ENCODE measurements at places on chromosomes 6 and 20.
A peak's percentile ranks its signal among the peaks of the same experiment; 100 is the strongest.

- DNase-seq, result no peak
Measured at GRCh38 chr20:32752458-32753250, 9.4 kb upstream of the COMMD7 start.

GRCh38 chr6:84218091-84218490, 9.4 kb downstream of the CEP162 start:
- DNase-seq, result no peak

- no peak for DNase-seq
Measured at GRCh38 chr6:165231581-165232561, 77.5 kb downstream of the C6orf118 start.

DNA sequence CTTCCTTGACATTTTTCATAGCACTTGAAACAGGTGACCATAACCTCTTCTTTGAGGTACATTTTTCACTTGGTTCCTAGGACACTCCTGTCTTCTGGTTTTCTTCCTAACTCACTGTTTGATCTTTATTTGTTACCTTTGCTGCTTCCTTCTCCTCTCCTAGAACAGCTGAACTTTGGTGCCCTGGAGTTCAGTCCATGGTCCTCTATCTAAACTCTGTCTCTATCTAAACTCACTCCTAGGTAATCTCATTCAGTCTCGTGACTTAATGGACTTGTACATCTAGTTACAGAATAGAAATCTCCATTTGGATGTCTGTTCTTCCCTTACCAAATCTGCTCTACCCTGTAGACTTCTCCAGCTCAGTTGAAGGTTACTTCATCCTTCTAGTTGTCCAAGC, 73.7 kb downstream of the SHPRH start:
- no peak for DNase-seq

GRCh38 chr6:158586652-158587051, 26.8 kb downstream of the TMEM181 start:
- DNase-seq, result no peak

GRCh38 chr6:147910281-147910680, 401.8 kb downstream of the SAMD5 start:
- DNase-seq, result no peak

GRCh38 chr6:50591135-50591534, 122.2 kb upstream of the TFAP2D start:
- no peak for DNase-seq

- DNase-seq, result no peak
Measured at GRCh38 chr6:32075781-32076180, 33.4 kb downstream of the TNXB start.

DNA sequence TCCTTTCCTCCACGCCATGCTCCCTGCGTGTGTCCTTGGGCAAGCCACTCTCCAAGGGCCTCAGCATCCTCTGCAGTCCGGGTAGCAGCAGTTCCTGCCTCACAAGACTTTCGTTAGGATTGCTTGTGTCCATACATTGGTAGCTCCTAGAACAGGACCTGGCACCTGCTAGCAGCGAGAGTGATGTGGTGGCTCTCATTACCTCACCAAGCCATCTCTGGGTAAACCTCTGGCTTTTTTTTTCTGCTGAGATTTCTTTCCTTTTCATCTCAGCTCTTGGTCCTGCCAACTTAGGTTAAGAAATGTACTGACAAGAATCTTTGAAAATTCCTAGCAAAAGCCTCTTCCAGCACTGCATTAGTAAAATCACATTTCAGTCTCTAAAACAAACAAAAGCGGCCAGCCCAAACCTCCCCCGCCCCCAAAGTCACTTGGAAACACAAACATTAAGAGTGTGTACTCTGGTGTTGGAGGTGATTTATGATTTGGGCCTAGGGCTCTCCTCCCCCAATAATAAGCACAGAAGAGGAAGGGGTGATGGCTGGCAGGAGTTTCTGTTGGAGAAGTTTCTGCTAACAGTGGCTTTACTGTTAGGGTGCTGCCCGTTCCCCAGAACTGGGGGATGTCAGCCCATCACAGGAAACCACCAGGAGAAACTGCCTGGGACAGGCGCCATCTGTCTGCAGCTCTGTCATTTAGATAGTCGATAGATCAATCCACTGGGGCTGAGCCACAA, 199.2 kb downstream of the CD83 start:
- DNase-seq, result no peak

- no peak for DNase-seq
Measured at GRCh38 chr20:44080064-44080463, 106.9 kb downstream of the JPH2 start.

- no peak for DNase-seq
Measured at GRCh38 chr20:43028470-43028869, 161.2 kb downstream of the PTPRT start.

GRCh38 chr6:35258858-35259193, 709 bp upstream of the ZNF76 start:
- peak; percentile 53 for DNase-seq

GRCh38 chr6:45963896-45964295, 51.8 kb downstream of the CLIC5 start:
- no peak for DNase-seq

GRCh38 chr6:147447835-147448611, 60.5 kb upstream of the SAMD5 start:
- no peak for DNase-seq

DNA sequence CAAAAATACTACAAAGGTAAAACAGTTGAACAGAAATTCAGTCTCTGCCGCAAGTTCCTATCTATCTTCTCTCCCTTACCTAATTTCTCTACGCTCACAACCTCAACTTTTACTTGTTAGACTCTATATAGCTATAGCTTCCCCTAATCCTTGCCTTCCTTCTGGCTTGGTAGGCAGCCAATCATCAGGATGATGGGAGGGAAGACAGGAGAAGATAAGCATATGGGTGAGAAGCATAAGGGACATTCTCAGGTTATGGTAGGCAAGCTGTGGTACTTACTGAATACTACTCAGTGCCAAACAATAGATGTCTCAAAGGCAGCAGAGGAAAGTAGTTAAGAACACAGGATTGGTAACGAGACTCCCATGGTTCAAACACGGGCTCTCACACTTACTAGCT, 7.8 kb downstream of the CCNC start:
- no peak for DNase-seq

- no peak for DNase-seq
Measured at GRCh38 chr6:170193326-170193821, 97.5 kb downstream of the DLL1 start.

- no peak for DNase-seq
Measured at GRCh38 chr6:53055873-53056272, 9.3 kb upstream of the FBXO9 start.

DNA sequence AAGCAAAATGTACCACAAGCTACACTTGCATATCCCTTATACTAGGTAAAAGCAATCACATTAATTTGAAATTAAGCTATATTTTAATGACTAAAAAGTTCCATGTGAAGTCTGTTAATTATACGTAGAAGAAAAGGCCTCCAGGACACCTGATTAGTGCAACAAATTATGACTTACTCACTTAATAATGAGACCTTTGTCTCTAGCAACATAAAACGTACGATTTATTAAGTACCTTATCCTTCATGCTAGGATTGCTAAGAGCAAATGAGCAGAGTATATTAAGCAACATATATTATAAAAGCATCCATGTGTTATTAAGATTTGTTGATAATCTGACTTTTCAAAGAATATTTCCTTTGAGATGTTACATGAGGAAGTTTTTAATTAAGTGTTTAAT, 2.5 kb downstream of the BMP5 start:
- DNase-seq, result no peak

- DNase-seq, result no peak
Measured at GRCh38 chr6:144581812-144582537, 296.8 kb downstream of the UTRN start.

DNA sequence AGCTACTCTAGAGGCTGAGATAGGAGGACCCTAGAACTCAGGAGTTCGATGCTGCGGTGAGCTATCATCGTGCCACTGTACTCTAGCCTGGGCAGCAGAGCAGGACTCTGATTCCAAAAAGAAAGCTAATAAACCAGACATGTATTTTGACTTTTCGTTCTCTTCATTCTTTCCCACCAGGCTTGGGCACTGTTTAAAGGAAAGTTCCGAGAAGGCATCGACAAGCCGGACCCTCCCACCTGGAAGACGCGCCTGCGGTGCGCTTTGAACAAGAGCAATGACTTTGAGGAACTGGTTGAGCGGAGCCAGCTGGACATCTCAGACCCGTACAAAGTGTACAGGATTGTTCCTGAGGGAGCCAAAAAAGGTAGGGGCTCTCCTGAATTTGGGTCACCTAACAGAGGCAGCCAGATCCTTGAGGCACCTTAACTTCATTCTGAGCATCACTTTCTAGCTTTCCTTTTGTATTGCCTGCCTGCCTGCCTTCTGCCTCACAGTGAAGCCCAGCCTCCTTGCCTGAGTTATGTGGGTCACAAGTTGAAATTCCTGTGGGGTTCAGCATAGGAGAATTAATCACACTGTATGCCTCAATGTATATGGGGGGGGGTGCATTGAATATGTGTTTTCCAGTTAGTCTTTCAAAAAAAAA, 3.2 kb downstream of the IRF4 start:
- no peak for DNase-seq

GRCh38 chr6:149750136-149750609, 632 bp downstream of the PCMT1 start:
- DNase-seq, result peak; percentile 68

- no peak for DNase-seq
Measured at GRCh38 chr20:4978050-4978918, 23.0 kb downstream of the SLC23A2 start.

DNA sequence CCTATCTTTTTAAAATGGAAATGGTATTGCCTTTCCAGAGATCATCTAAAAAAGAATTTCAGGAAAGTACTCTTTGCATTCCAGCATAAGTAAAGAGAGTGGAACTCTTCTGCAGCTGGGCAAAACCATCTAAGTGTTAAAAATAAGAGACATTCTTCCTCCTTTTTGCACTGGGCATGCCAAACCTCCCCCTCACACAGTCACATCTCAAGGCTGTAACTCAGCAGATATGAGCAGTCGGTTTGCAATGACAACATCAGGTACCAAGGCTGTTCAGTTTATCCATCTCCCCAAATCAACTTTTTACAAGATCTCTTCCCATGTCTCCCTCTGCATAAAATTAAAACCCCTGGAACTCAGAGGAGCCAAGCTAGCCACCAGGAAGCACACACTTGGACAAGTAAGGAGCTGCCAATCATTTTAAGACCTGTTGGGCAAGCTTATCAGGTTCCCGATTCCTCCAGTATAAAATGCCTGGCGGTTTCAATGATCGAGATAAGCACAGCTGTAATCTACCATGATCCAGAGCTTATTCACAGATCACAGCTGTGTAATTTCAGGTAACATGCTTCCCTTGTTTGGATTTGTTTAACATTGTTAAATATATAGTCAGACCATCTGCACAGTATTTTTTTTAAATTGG, 23.2 kb downstream of the ID4 start:
- DNase-seq, result no peak

- no peak for DNase-seq
Measured at GRCh38 chr6:148520109-148520841, 177.6 kb downstream of the SASH1 start.

Data from lower lobe of right lung (tissue), 2 donors.